Cardiac septum (tissue), 1 donor: ENCODE measurements at places on chromosomes 12 and 14.

DNA sequence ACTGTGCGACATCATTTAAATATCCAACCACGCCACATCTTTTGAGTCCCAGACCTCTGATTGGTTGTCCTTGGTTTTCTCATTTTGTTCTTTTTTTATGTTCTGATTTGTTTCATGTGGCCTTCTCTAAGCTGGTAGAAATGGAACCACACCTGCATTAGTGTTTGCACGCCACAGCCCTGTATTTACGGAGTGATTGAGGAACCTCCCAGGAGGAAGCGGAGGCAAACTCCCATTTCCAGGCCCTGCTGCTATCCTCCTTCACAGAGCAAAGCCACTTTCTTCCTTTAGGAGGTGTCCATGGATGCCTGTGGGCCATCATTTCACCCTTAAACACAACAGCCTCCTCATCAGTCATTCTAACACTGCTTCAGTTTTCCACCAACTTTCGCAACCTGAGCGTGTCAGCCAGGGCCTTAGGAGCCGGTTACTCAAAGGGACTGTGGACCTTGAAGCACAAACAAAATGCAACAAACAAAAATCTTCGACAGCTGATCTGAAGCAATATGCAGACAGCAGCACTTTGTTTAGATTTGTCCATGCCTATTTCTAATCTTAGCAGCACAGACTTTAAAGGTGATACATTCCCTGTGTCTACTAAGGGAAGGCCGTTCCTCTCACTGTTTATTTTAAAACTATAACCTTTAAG lies 1258.1 kb upstream of the TMEM132C start:
- DNase-seq, result no peak

DNA sequence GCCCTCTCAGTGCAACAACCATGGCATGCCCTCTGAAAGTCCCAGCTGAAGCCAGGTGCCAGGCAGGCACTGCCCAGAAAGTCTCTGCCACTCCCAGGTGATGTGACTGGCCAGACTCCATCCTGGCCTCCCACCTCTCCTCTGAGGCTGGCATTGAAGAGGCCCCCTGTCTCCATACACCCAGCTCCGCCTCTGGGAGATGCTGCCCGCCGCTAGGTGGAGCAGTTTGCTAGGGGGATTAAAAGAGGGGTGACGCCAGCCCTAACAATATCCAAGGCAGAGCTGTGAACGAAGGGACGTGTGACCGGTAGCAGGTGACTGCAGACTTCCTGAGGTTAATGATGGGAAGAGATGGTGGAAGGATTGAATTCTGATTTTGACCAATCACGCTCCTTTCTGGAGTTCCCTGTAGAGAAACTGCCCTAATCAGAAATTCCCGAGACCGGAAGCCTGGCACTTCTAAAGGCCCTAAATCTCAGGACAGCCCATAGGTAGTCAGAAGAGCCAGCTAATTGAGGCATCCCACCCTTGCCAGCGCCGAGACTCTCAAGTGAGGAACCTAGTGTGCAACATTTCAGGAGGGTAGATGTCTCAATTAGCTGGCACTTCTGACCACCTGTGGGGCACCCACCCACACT lies 8.3 kb upstream of the PLEK2 start:
- DNase-seq, result no peak

GRCh38 chr12:94326727-94327126 lies 132.9 kb downstream of the CEP83 start:
- no peak for DNase-seq

DNA sequence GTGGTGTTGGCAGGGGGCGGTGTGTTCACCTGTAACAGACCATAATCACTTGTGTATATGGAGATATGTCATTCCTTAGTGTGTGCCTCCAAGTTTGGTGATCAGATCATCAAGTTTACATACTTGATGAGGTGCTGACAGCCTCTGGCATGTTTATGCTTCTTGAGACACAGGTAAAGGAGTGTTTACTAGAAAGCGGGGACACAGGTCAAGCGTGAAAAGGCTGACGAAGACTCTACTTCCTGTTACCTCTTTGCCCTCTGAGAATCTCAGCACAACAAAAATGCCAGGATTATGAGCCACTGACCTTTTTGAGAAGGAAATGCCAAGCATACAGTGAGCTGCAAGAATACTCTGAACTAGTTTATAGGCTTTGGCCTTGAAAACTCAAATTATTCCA lies 29.6 kb downstream of the PRDM4 start:
- no peak for DNase-seq

DNA sequence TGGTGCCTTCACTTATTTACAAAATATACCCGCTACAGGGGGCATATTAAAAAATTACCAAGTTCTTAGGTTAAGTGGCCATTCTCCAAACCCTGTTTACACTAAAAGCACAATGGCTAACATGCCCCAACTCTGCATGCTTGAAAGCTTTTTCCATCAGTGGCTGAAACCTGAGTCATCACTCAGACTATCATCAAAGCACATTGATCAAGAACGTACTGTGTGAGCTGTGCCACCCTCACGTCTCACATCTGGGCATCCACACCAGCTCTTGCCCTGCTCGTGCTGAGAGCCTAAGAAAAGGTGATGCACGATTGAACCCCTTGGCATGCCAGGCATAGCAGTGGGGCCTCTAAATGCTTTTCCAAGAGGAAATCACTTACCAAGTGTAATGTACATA lies 13.2 kb downstream of the AQP6 start:
- no peak for DNase-seq

GRCh38 chr12:76583301-76583700 lies 23.7 kb upstream of the OSBPL8 start:
- DNase-seq, result no peak

GRCh38 chr12:127687181-127687580 lies 579.8 kb upstream of the TMEM132C start:
- DNase-seq, result no peak

GRCh38 chr14:61561104-61561503 lies 134.2 kb upstream of the HIF1A start:
- no peak for DNase-seq

GRCh38 chr12:122395319-122395718 lies 27.1 kb downstream of the CLIP1 start:
- no peak for DNase-seq

- DNase-seq, result no peak
These were observed 16.0 kb downstream of the LRRK2 start for GRCh38 chr12:40240779-40241178.

DNA sequence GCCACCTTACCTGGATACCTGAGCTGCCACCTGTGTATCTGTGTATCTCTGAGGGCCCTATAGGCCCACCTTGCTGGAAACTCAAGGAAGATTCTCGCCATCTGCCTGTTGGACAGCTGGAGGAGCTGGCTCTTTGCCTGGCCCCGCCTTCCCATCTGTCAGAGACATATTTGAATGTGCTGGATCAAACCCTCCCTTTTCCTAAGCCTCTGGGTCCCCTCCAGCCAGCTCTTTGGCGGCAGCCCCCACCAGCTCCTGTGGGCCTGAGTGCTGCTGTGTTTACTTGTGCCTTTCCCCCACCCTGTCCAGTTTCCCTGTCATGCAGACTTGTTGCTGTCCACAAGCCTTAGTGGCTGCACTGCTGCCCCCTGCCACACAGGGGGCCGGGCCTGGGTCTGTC lies 55.9 kb upstream of the SRSF5 start:
- no peak for DNase-seq

DNA sequence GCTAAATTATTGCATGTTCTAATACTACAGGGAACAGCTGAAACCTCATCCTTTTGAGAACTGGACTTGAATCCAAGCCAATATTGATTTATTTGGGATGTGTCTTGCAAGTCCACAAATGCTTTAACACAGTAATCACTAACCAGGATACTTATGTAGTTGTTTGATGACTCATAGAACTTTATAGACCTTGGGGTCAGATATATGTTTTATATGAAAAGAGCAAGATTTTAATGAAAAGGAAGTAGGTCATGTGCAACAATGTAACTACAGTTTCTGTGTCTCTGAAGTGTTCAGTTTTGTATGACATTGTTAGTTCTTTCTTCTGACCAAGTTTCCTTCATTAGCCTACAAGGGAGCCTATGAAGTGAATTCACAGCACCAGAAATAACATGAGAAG lies 352.0 kb downstream of the ZFP36L1 start:
- no peak for DNase-seq

- no peak for DNase-seq
These were observed 7.6 kb upstream of the NUMB start for GRCh38 chr14:73465823-73466532.

DNA sequence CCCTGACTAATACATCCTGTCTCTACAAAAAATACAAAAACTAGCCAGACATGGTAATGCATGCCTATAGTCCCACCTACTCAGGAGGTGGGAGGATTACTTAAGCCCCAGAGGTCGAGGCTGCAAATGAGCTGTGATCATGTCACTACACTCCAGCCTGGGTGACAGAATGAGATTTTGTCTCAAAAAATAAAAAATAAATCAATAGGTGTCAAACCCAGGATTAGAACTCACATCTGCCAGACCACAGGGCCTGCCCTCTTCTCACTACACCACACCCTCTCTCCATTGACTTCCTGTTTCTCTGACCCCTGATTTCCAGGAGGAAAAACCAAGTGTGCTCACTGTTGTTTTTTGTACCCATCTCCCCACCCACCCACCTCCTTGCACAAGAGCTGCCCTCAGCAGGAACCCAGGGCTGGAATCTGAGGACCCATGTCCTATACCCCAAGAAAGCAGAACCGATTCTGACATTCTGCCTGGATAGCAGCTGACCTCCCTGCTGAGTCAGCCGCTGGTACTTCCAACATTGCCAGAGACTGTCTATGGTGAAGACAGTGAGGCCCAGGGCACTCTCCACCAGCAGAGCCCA lies 6.2 kb downstream of the CMKLR1 start:
- no peak for DNase-seq

DNA sequence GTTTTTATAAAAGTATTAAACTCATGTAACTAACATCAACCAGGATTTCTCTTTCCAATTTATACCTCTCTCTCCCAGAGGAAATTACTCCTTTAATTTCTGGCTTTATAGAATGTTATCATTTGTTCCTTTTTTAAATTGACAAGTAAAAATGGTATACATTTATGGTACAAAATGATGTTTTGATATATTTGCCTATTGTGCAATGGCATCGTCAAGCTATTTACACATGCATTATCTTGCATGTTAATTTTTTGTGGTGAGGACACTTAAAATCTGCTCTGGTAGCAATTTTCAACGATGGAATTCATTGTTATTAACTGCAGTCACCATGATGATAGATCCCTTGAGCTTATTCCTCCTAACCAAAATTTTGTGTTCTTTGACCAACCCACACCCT lies 149.0 kb upstream of the NAV3 start:
- no peak for DNase-seq

- no peak for DNase-seq
These were observed 121.6 kb downstream of the PHLDA1 start for GRCh38 chr12:75909714-75910656.

DNA sequence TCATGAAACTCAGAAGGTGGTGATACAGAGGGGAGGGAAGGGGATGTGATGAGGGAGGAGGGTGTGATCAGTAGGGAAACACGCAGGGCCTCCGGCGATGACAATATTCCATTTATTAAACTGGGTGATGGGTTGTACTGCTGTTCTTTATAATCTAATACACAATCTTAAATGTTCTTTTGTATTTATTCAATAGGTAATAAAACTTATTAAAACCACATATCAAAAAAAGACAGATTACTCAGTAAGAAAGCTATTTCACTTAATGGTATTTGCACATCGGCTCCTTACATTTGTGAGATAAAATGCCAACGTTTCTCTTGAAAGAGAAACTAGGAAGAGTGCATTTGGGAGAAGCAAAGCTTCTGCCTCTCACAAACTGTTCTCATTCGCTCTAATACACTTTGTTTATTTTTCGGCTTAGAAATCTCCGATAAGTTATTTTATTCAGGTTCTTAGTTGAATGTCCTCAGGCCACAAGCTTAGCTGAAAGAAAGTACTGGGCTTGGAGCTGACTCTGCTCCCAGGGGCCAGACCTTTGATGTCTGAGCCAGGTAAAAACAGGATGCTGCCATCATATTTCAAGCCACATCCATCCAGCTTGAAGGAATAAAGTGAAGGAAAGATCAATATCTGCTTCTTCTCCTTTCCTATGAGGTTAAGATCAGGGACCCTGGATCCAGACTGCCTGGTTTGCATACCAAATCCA lies 17.5 kb downstream of the STON2 start:
- no peak for DNase-seq

DNA sequence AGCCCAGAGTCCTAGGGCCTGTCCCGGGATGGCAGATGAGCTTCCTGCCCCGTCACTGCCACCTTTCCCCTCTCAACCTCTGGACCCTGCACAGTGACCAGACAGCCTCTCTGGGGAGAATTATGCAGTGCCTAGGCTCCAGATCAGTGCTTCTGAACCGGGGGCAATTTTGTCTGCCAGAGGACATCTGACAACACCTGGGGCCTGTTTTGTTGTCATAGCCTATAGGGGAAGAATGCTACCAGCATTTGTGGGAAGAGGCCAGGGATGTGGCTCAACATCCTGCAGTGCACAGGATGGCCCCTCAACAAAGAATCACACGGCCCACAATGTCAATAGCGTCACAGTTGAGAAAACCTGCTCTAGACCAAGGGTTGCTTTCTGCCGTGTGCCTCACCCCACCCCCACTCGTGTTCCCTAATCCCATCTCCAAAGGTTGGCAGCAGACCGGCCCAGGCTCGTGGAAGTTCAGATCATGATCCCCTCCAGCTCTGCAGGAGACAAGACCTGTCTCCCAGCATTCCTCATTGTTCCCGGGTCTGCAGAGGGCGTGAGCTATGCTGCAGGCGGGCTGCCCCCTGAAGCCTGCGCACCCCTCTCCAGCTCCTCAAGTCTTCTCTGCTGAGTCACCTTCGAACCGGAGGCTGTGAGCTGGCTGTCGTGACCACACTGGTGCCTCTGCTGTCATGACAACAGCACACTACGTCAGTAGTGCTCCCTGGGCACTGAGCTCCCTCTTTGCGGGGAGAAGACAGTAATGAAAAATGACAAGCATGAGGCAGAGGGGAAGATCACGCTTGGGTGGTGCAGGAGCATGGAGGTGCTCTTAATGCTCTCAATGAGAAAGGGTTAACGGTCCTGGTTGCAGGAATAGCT lies 2.0 kb upstream of the GAPDH start:
- peak; percentile 86 for DNase-seq

DNA sequence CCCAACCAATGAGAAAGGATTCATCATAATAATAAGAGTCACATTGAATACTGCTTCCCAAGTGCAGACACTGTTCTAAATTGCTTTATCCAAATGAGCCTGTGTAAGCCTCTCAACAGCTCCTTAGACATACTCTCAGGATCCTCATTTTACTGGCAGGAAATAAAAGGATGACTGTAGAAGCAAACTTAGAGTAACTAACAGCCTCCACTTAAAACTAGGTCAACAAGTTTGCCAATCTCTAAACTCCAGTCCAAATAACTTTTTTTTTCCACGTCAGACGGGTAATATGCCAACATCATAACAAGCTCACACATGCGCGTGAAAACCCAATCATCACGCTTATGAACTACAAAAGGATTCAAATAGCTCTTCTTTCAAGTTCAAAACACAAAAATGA lies 15.3 kb upstream of the DPF3 start:
- no peak for DNase-seq
